ENCODE measurements at places on chromosomes 2 and 18.

DNA sequence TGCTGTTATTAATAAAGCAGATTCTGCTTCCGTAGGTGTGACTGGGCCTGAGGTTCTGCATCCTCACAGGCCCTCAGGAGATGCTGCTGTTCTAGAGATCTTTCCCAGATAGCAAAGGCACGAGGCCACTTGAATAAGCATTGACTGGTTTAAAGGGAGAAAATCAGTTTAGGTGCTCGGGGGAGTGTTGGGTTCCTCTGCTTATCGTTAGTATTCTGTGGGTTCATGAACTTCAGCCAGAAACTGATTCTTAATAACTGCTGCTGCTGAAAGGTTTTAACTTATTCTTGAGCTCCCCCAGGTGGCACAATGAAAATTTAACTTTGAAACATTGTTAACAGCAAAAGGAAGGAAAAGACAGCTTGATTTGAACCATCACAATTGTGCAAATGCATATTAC, 56.9 kb downstream of the ITGA6 start:
- no peak for DNase-seq

- peak; percentile 56 for DNase-seq
Measured at GRCh38 chr2:157325786-157326185, at the start of gene ERMN. ERMN (minus strand) TSS chr2:157325824; CDS start chr2:157325642, 182 bp downstream.

DNA sequence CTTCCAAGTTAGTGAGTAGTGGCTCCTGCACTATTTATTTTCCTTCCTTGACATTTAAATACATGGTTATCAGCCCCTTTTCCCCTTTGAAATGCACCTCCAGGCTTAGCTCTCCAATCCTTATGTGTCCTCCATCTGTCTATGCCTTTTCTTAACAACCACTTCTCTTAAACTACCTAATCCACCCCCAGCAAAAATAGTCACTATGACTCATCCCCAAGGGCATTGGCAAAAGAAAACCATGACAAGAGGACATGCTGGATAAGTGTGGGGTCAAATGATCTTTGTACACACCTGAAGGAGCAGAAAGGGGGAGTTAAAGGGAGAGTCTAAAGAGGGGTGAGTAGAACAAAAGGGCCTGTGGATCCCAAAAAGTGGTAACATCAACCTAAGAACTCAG, 127.2 kb downstream of the ANKRD44 start:
- DNase-seq: no peak

DNA sequence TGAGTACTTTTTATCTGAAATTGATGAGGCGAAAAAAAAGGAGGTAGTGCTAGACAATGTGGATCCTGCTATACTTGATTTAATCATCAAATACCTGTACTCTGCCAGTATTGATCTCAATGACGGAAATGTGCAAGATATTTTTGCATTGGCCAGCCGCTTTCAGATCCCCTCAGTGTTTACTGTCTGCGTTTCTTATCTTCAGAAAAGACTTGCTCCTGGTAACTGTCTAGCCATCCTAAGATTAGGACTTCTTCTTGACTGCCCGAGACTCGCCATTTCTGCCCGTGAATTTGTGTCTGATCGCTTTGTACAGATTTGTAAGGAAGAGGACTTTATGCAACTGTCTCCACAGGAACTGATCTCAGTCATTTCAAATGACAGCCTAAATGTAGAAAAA, 453 bp downstream of the KLHL41 start:
- DNase-seq: no peak

- no peak for DNase-seq
Measured at GRCh38 chr18:58605027-58606020, 23.6 kb downstream of the ALPK2 start.

DNA sequence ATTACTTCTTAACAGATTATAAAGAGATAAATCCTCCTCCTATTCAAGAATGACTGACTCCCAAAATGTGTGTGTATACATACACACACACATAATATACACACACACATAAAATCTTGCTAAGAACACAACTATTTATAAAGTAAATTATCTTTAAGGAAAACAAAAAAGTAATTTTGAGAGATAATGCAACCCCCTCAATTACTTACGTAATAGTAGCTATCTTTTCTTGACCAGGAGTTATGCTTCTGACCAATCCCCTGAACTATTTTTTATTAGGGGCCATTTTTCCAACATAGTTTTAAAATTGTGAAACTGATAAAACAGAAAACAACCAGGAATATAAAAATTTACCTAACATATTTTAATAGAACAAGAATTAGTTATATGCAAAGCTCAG, 113.0 kb upstream of the CHRNA1 start:
- no peak for DNase-seq

- no peak for DNase-seq
Measured at GRCh38 chr2:47196046-47196445, 40.9 kb upstream of the STPG4 start.
